Peyer's patch (tissue), 4 donors: ENCODE measurements at places on chromosomes 12 and 14. TPM values are rescaled to one million over a fixed set of nuclear protein-coding genes. Genes with fewer than 3 reads are reported as not detected.

The PDE3A gene
- total RNA-seq: 143 TPM

The KLRF1 gene
- not detected for total RNA-seq

GRCh38 chr14:100865682-100866591 is 37.6 kb downstream of the RTL1 start:
- no peak for DNase-seq
- H3K4me3 ChIP-seq: no peak overlapping the region
- no peaks in the 10 kb centered on the region for H3K4me1 ChIP-seq
- no peak overlapping the region for H3K27ac ChIP-seq

The TAS2R30 gene
- total RNA-seq: 6.2 TPM

DNA sequence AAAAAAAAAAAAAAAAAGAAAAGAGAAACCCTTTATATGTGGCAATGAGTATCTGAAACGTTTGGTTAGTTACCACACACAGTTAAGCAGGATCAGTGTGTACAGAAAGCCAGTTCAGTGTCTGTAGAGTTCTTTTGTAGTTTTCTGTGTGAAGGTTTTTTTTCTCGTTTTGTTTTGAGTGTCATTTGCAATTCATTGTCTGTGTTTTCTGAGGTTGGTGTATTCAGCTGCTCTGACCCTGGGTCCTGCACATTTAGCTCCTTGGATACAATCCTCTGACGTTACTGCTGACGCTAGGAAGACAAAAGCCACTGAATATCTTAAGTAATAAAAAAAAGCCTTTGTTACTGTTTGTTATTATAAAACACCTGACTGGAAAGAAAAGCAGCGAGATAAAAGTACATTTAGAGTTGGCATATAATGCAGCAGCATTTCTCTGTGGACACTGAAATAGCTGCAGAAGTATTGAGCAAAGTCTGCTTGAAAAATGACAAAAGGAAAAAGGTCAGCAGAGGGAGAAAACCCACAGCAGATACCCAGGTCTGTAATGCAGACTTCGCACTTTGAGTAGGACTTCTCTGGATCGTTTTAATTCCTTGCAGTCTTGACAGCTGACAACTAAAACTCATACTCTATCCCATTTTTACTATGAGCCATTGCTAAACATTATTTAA is 89.0 kb downstream of the POLR3B start:
- no peak overlapping the region for H3K27ac ChIP-seq
- no peaks in the 10 kb centered on the region for H3K27me3 ChIP-seq
- H3K4me1 ChIP-seq: no peaks in the 10 kb centered on the region

The OR4K17 gene
- not detected for total RNA-seq
